ENCODE measurements at places on chromosomes 3 and 15.

DNA sequence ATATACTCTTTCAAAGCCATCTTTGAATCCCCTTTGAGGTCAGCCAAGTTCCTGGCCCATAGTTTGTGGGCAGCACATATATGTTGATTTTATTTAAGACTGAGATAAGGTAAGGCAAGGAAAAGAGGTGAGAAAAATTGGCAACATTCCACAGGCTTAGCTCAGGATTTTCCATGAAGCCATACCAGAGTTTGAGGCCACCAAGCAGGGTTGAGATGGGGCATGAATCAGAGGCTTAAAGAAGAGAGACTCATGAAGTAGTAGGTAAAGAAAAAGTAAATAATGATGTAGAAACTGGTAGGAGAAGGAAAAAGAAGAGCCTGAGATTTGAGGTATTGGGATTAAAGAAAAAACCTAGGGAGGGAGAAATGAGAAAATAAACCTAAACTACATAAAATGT is 89.2 kb downstream of the MYO5A start:
- DNase-seq = no peak

DNA sequence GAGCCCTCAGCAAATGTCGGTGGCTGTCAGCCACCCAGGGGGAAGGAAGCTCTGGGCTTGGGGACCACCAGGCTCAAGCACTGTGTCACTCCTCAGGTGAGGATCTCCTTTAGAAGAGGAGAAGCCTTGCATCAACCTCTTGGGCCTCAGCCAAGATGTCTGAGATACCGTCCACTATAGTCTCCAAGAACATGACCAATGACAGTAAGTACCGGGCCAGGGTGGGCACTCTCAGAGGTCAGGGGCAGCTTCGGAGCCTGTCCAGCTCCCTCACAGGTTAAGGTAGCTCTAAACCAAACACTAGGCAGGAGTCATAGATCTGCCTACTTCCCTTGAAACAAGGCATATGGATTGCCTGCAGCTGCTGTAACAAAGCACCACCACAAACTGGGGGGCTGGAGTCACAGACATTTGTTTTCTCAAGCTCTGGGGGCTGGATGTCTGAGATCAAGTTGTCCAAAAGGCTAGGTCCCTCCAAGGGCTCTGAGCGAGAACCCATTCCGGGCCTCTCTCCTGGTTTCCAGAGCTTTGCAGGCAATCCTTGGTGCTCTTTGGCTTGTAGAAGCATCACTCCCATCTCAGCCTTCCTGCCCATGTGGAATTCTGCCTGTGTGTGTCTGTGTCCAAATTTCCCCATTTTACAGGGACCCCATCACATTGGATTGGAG is 1.3 kb downstream of the CFAP100 start:
- DNase-seq = no peak

- no peak for DNase-seq
Measured at GRCh38 chr3:25423780-25424588, 4.1 kb upstream of the RARB start.

- no peak for DNase-seq
Measured at GRCh38 chr15:58534556-58534955, 102.8 kb downstream of the LIPC start.

- DNase-seq = no peak
Measured at GRCh38 chr3:14505001-14505802, 34.9 kb downstream of the GRIP2 start.

- no peak for DNase-seq
Measured at GRCh38 chr3:108158251-108158650, 64.0 kb downstream of the IFT57 start.

DNA sequence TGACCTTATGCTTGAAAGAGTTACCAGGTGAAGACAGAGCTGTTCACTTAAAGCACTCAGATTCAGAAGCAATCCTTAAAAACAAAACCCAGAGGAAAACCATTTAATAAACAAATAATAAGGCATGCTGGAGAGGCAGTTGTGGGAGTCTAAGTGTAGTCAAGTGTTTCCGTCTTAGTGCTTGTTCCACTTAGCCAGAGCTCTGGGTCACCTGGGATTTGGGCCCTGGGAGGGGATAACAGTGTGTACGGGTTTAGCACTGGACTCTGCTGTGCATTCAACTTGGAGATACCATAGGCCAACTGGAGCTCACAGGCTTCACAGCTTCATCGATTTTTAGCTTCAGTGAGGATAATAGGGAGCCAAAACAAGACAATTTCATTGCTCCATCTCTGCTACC is 444.6 kb downstream of the CNTN4 start:
- no peak for DNase-seq

DNA sequence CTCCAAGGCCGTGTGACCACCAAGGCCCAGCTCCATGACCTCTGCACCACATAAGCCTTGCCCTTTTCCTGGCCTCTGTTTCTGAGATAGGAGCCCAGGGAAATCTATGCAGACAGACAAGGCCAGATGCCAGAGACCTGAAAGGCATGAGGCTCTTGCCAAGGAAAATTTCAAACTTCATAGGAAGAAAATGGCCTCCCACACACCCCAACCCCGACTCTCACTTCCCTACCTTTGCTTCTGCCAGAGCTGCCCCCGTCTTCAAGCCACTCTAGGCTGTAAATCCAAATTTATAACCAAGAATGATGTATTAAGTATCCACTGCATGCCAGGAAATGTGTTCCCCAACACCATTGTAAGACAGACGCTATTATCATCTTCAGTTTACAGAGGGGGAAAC is 65.5 kb upstream of the HRH1 start:
- no peak for DNase-seq

- peak; percentile 70 for DNase-seq
Measured at GRCh38 chr3:38004415-38005075, 14.0 kb downstream of the VILL start.

GRCh38 chr3:116734243-116734642 is 24.7 kb downstream of the TUSC7 start:
- DNase-seq = no peak

GRCh38 chr3:13598926-13599886 is 50.3 kb downstream of the FBLN2 start:
- no peak for DNase-seq

DNA sequence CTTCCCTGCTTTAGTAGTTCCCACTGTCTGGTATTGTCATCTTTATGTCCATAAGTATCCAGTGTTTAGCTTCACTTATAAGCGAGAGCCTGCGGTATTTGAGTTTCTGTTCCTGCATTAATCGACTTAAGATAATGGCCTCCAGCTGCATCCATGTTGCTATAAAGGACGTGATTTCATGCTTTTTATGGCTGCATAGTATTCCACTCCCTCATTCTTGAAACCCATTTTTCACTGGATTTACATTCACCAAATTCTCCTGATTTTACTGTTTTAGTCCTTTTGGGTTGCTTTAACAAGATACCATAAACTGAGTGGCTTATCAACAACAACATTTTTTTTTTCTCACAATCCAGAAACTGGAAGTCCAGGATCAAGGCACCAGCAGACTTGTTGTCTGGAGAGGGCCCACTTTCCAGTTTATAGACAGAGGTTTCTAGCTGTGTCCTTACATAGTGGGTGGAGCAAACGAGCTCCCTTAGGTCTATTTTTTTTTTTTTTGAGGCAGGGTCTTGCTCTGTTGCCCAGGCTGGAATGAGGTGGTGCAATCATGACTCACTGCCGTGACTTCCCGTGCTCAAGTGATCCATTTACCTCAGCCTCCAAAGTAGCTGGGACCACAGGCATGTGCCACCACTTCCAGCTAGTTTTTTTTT is 6.1 kb upstream of the TICRR start:
- no peak for DNase-seq

GRCh38 chr3:154225536-154225935 is 98.8 kb downstream of the DHX36 start:
- no peak for DNase-seq

- DNase-seq = no peak
Measured at GRCh38 chr3:150345021-150345538, 63.0 kb upstream of the TSC22D2 start.

DNA sequence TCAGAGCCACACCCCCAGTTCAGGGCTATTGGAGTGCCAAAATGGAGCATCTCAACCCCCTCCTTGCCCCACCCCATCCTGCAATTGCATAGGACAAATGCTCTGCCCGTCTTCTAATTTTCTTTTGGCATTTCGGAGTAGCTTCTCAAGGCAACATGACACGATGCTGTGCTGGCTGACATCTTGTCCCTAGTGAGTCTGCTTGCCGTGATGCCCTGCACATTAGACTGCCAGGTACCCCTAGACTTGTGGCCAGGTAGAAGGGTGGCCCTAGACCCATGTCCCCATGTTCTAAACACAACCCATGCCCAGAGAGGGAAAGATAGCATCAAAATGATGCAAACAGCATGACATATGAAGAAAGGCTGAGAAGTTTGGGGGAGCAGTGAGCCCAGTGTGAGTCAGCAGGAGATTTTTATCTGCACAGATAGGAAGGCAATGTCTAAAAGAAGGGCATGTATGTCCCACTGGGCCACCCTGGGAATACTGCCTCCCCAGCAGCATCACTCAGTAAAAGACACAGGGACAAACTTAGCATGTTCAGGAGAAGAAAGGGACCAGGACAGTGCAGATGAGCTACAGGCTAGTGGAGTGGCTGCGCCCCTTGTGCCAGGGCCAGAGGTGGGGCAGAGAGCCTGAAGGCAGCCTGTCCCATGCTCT is 36.8 kb downstream of the CA12 start:
- peak; percentile 51 for DNase-seq

DNA sequence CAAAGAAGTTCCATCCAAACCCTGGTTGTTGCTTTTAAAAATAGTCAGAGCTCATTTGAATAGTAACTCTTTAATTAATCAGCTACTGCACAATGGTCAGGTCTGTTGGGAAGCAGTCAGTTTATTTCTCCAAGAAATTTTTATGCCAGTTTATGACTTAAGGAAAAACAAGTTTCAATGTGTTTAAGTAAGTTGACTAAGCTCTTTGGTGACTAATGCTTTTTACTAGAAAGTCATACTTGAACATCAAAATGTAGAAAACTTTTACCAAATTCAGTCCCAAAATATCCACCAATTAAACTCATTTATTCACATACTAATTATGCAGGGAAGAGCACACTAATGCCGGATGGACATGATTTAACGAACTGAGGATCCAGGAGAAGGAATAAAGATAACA is 22.1 kb downstream of the PRICKLE2 start:
- DNase-seq = no peak

All from NB4 (cell line).